Activated naive CD8-positive, alpha-beta T cell treated with anti-CD3 and anti-CD28 coated beads for 36 hours (primary cell): ENCODE measurements at places on chromosomes 5 and 9.

GRCh38 chr9:125850106-125850632, 103.0 kb downstream of the PBX3 start:
- peaks cover 7% of the 10 kb centered on the region for H3K36me3 ChIP-seq
- DNase-seq, result no peak
- no peak overlapping the region for H3K4me3 ChIP-seq
- no peak overlapping the region for H3K27ac ChIP-seq
- H3K27me3 ChIP-seq, result no peaks in the 10 kb centered on the region

DNA sequence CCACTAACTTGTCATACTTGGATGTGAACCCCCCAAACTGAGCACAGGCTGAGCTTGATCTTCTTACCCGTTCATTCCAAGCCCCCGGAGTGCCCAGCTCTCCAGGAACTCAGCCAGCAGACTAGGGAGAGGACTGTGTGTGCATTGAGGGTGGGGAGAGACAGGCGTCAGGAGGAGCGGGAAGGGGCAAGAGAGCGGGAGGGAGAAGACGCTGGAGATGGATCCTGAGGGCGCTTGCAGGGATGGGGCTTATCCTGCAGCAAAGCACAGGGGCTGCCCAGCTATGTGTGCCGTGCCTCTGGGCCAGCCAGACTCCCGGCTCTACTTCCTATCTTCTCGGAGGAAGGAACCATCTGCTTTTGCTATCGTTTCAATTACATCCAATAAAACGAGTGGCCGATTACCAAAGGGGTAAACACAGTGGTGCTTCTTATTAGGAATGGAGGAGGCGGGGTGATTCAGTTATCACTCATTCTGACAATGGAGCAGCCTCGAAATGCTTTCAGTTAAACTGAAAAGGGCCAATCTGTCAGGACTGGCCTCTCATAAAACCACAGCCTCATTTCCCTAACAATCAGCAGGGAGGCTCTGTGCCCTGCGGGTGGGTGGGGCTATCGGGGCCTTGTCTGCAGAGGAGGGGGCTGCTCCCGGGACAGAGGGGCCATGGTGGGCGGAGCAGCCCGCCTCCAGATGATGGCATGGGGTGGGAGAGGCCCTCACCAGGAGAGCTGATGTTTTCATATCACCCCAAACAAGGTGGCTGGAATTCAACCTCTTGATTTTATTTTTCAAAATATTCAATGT, 168.2 kb downstream of the DAB2IP start:
- no peaks in the 10 kb centered on the region for H3K36me3 ChIP-seq

DNA sequence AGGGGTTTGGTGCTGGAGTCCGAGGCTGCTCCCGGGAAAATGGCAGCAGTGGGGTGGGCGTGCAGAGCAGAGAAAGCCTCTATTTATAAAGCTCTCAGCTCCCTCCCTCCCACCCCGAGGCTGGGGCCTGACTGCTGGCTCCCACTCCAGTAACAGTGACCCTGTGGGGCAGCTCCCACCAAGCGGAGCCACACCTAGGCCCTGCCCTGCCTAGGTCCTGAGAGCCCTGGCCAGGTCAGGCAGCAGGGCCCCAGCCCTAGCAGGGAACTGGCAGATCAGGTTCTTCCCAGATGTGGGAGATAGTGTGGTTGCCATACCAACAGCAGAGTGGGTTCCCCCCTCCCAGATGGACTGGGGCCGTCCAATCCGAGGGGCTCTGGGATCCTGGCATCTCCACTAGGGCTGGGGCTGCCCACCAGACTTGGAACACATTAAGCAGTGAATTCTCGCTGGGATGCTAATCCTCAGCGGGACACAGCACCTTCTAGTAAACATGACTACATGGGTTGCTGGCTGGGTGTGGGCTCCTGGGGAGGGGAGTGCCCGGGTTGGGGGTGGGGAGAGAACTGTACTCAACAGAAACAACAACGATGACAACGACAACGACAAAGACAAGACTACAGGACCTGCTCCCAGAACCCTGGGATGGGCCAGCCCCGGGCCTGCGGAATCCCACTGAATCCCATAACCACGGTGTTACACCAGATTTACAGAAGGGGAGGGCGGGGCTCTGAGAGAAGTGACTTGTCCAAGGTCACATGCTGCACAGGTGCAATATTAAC, 1.5 kb downstream of the SH3GLB2 start:
- H3K27me3 ChIP-seq, result no peaks in the 10 kb centered on the region
- peak overlapping the region; percentile 89 for H3K4me3 ChIP-seq
- peaks cover 23% of the 10 kb centered on the region for H3K4me1 ChIP-seq

DNA sequence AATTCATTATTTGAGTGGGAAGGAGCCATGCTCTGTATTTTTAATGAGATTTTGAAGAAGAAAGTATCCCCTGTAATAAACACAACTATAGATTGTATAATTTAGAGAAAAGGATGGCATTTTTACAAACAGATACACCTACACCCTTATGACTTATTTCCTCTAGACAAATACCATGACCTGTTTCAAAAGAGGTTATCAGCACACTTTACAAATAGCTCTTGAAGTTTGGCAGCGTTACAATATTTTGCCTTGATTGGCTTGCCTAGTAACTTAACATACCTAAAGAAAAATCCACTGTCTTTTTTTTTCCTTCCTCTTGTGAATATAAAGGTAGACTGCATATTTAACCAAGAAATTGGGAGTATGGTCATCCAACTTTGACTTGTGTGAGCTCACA, 28.5 kb upstream of the CETN3 start:
- peaks cover 7% of the 10 kb centered on the region for H3K4me1 ChIP-seq
- H3K36me3 ChIP-seq, result no peaks in the 10 kb centered on the region
- H3K27me3 ChIP-seq, result peaks cover 13% of the 10 kb centered on the region
- H3K4me3 ChIP-seq, result no peak overlapping the region
- no peak for DNase-seq

DNA sequence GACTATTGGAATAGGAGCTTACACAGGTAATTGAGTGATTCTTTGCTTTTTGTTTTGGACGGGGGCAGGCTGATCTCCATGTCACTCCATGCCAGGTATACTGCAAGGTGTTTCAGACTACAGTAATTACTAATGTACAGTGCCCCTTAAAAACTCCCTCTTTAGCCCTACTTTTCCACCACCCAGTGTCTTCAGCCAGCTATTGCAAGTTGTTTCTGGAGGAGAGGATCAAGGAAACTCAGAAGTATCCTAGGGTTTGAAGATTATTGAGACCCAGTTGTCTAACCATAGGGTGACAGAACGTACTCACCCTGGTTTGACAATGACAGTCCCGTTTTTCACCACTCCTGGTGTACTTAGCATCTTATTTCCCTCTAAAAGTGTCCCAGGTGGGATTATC, 13.4 kb downstream of the CFAP95 start:
- H3K27me3 ChIP-seq, result no peaks in the 10 kb centered on the region
- H3K27ac ChIP-seq, result peak overlapping the region; percentile 82
- peaks cover 44% of the 10 kb centered on the region for H3K4me1 ChIP-seq
- no peak for DNase-seq
